ENCODE measurements at places on chromosomes 7 and 10. TPM values are rescaled to one million over a fixed set of nuclear protein-coding genes. Genes with fewer than 3 reads are reported as not detected.

DNA sequence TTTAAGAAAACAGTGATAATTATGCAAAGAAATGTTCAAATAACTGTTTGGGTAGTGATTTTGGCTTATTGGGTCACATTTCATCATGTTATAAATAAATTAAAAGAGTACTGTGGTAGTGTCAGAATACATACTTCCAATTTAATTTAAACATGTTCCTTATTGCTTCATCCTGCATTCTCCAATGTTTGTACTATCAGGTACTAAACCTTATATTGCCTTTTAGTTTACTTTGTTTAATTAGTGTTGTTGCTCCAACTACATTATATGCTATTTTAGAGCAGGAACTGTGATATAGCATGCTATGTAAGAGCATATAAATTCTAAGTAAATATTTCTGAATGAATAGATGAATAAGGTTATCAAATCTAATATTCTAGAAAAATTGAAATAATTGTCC, 40.9 kb downstream of the VTI1A start:
- DNase-seq = no peak

GRCh38 chr10:110628161-110628560, 16.0 kb upstream of the RBM20 start:
- DNase-seq = no peak

DNA sequence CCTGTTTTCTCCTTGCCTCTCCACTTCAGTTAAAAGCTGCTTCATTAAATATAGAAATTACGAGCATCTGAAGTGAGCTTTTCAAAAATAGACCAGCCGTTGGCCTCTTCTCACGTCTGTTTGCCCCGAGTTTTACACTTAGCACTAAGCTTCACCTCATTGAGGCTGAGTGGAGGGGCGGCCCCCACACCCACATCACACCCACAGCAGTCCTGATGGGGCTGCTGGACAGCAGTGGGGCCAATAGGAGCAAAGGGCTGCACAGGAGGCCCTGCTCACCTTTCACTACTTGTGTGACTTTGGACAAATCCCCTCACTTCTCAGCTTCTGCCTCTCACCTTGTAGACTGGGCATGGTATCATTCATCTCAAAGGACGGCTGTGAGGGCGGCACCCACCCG, 677.8 kb downstream of the SDK1 start:
- no peak for DNase-seq

HMX2 gene
- not detected for total RNA-seq

TRA2A gene
- 71.6 TPM for total RNA-seq

OPALIN gene
- not detected for total RNA-seq

DNA sequence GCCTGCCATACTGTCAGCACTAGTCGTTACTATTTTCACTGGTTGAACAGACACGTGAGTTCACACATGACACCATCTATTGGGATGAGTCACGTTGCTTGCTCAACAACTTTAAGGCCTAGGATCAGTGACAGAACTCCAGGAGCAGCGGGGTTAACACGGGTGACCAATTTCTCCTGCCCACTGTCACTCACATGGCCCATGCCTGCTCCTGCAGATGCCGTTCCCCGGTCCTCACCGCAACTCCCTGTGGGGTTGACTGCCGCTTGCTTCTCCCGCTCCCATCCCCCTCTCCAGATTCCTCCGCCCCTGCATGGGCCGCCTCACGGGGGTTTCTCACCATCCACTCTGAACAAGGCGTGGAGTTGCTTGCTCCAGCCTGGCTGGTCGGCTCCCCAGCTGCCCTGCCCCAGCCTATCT, 128.2 kb downstream of the TAX1BP1 start:
- DNase-seq = no peak

DNA sequence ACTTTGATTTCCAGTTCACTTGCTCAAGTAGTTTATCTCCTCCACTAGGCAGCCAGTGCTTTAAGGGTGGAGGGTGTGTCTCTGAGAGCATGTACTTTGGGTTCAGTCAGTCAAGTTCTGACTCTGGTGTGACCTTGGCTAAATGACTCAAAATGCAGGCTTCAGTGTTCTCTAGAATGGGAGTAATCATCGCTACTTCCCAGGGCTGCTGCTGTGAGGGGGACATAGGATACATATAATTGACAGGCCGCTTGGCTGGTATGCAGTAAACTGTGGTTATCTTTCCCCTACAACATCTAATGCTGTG, 3.5 kb downstream of the PTPRE start:
- DNase-seq = no peak

DNA sequence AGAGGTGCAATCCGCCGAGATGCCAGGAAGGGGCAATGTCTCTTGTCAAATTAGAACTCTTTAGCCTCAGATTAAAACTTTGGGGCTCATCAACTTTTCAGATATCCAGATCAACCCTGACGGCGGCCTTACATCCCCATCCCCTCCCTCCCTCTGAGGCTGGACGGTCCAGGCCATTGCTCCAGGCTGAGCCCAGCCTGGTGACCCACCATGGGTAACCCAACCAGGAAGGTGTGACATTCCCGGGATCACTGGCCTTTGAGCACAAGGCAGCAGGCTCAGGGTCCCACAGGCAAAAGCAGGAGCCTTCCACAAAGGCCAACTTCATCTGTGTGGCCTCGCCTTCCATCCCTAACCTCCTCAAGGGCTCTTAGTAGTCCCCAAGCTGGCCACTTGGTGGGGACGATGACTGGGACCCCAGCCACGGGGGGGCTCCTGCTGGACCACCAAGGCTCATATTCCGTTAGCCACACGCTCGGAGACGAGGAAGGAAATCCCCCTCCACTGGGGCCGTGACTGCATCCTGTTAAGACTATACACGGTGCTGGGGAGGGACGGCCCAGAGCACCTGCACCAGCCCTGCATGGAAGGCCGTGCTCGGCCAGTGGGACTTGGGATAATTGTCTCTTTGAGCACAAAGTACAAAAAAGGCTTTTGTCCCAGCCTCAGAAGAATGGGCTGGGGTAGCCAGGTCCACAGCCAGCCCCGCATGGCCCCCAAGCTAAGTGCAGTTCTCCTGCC, 62.8 kb downstream of the ZRANB1 start:
- no peak for DNase-seq

OSBPL3 gene
- total RNA-seq = 23.7 TPM

GRCh38 chr10:108362961-108363360, 1198.5 kb upstream of the SORCS1 start:
- no peak for DNase-seq

DNA sequence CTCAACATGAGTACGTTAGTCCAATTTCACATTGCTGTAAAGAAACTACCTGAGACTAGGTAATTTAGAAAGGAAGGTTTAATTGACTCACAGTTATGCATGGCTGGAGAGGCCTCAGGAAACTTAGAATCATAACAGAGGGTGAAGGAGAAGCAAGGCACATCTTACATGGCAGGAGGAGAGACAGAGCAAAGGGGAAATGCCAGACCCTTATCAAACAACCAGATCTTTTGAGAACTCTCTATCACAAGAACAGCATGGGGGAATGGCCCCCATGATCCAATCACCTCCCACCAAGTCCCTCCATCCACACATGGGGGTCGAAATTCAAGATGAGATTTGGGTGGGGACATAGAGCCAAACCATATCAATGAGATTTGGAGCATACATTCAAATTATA, 34.6 kb upstream of the PDSS1 start:
- no peak for DNase-seq

GRCh38 chr10:24901686-24902399, 50.6 kb downstream of the PRTFDC1 start:
- DNase-seq = no peak

DNA sequence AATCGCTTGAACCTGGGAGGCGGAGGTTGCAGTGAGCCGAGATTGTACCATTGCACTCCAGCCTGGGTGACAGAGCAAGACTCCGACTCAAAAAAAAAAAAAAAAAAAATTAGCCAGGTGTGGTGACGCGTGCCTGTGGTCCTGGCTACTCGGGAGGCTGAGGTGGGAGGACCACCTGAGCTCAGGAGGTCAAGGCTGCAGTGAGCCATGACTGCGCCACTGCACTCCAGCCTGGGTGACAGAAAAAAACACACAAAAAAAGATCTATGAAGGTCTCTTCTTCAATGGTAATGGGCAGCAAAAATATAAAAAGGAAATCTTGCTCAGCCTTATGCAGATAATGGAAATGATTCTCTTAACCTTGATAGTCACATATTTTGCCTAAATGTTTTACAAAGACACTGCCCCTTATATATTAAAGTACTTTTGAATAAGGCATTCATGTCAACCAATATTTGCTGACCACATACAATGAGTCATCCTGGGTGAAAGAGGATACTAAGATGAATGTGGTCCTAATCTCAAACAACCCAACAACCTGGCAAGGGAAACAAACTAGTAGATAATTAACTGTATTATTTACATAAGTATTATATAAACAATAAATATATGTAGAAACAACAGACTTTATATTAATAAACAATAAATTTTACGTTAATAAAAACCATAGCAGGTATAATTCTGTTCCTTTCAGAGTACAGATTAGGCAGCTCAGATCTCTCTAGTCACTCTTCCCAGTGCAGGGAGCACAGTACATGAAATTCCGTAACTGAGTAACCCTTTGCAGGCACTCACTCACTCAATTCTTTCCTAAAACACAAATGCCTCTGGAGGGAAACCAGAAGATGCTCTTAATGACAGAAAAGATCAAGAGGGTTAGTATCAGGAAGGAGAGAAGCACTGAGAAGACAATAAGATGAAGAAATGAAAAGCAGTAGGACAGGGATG, 8.1 kb downstream of the TOMM7 start:
- no peak for DNase-seq

DNA sequence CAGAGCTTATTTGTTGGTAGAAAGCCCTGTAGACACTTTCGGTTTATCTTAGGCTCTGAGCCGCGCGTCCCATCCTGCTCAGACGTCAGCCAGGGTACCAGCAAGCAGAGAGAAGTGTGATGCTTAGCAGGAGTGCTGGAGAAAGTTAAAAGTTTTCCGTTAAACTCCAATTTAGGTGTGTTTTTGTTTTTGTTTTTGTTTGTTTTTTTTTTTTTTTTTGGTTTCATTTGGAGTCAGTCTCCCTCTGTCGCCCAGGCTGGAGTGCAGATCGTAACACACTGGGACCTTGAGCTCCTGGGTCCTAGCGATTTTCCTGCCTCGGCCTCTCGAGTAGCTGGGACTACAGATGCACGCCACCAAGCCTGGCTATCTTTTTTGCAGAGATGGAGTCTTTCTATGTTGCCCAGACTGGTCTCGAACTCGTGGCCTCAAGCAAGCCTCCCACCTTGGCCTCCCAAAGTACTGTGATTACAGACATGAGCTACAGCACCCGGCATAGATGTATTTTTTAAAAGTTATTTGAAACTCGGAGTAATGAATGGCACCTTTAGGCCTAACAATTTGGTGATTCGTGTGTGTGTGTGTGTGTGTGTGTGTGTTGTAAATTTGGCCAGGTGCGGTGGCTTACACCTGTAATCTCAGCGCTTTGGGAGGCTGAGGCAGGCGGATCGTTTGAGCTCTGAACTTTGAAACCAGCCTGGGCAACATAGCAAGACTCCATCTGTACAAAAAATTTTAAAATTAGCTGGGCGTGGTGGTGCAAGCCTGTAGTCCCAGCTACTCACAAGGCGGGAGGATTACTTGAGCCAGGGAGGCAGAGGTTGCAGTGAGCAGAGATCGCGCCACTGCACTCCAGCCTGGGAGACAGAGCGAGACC, 1.3 kb upstream of the HIP1 start:
- DNase-seq = no peak

GRCh38 chr10:114362826-114363355, 41.4 kb downstream of the AFAP1L2 start:
- no peak for DNase-seq

GRCh38 chr7:45140827-45141226, 16.8 kb upstream of the RAMP3 start:
- no peak for DNase-seq
